ENCODE measurements at places on chromosomes 11 and 22.

DNA sequence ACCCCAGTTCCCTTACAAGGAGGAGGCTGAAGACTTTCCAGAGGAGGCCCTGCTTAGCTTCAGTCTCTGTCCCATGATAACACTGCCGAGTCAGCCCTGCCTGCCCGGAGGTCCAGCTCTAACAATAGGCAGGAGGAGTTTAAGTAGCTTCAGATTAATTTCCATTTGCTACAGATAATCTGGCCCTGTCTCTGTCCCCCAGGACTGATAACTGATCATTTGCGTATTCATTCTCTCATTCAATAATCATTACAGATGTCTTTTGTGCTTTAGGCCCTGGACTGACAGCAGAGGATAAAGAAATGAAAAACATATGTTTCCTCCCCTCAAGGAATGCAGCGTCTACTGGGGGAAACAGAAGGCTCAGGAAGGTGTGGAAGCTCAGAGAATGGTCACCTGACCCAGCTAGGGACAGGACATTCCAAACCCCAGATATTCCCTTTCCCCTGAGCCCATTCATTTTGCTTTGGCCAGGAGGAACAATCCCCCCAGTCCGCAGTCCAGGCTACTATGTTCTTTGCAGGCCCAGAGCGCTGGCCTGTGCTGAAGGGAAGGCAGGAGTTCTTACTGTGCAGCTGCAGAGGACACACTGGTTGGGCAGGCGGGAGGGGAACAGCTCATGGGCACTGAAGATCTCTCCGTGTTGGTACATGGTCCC lies 20.8 kb downstream of the CHRDL2 start:
- DNase-seq: no peak

- peak; percentile 9 for DNase-seq
These were observed 68.2 kb upstream of the SESN3 start for GRCh38 chr11:95299078-95299679.

GRCh38 chr11:84608837-84609196 lies 1018.3 kb downstream of the DLG2 start:
- no peak for DNase-seq

DNA sequence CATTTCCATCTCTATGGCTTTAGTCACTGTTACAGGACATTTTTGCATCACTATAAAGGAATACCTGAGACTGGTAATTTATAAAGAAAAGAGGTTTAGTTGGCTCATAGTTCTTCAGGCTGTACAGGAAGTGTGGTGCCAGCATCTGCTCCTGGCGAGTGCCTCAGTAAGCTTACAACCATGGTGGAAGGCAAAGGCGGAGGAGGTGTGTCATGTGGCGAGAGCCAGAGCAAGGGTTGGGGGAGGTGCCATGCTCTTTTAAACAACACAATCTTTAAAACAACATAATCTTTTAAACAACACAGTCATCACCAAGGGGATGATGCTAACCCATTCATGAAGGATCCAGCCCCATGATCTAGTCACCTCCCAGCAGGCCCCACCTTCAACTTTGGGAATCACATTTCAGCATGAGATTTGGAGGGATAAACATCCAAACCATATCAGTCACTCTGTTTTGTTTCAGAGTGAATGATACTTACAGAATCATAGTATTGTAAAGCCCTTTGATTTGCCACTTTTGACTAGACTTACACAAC lies 103.3 kb downstream of the PDE3B start:
- no peak for DNase-seq

DNA sequence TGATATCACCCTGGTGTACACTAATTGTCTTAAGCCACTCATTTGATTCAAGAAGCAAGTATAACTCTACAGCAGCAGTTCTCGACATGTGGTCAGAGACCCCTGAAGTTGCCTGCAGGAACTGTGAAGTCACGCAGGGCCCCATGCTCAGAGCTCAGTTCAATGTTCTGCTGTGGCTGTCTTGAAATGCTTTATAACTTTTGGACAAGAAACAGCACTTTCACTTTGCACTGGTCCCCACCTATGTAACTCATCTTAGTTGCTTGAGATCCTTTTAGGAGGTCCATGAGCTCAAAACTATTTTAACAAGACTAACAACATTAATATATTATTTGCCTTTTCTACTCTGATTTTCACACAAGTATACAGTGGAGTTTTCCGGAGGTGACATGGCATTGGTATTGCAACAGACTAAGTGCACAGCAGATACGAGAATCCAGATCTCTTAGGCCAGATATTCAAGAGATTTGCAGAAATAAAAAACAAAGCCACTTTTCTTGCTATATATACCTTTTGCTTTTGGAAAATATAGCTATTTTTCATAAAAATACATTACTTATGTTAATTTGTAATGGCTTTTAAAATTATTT lies 64.8 kb downstream of the PRR5L start:
- DNase-seq: no peak

DNA sequence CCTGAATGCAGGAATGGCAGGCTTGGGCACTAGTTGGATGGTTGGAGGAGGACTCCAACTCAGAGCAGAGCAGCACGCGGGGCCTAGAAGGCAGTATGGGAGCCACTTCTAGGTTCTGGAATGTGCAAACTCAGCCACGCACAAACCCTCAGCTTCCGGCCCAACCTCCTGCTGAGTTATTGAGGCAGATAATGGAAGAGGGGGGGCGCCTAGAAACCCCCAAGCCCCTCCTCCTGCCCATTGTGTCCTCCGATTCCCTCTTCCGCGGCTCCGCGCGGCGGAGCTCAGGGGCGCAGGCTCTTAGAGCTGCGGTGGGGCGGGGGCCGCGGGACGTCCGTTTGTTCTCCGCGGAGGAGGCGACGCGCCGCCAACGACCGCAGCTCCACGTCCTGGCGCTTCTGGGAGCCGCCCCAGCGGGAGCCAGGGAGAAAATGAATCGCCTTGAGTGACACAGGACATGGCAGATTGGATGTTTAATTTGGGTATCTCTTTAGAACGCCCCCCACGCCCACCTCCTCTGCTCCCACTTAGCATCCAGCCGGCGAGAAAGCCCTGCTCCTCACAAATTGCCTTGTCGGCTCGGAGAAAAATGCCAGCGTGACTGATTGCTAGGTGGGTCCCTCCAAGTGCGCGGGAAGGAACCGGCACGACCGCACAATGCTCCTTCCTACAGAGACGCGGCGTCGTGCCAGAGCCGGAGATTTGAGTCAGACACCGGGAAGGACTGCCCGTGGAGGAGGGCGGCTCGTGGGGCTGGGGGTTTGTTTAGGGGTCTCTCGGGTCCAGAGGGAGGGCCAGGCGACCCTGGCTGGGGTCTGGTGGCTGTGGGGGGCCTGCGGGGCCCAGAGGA lies 144.6 kb downstream of the NECTIN1 start:
- DNase-seq: no peak

- DNase-seq: no peak
These were observed 157.0 kb downstream of the DSCAML1 start for GRCh38 chr11:117640041-117640440.

DNA sequence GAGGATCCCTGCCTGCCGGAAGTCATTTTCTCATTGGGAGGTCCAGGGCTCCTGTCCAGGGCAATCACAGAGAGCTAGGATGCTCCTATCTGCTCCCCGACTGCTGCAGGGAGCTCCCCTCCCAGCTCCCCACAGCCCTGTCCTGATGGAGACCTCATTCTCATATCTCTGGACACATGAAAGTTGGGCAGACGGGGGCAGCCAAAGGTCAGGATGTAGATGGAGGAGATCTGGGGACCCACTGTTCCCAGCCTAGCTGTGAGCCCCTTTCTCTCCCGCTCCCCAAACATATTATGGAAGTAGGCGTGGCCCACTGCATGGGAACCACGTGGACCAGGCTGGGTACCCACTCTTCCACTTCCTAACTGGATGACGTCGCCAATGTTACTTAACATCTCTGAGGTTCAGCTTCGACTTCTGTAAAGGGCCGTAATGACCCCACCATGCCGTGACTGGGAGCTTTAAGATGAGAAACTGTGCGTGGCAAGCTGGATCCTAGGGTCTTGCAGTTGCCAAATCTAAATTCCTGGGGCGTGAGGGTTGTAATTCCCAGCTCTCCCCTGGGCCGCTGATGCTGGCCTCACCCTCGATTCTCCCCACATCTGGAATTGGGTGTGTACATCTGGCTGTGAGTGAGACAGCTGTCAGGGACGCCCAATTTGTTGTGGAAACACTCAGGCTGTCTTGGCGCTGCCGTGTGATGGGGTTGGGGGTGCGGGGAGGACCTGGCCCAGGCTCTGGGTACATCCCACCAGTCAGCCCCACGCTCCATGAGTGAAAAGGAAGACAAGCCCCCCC lies 1.8 kb downstream of the CDC42EP2 start:
- DNase-seq: no peak

DNA sequence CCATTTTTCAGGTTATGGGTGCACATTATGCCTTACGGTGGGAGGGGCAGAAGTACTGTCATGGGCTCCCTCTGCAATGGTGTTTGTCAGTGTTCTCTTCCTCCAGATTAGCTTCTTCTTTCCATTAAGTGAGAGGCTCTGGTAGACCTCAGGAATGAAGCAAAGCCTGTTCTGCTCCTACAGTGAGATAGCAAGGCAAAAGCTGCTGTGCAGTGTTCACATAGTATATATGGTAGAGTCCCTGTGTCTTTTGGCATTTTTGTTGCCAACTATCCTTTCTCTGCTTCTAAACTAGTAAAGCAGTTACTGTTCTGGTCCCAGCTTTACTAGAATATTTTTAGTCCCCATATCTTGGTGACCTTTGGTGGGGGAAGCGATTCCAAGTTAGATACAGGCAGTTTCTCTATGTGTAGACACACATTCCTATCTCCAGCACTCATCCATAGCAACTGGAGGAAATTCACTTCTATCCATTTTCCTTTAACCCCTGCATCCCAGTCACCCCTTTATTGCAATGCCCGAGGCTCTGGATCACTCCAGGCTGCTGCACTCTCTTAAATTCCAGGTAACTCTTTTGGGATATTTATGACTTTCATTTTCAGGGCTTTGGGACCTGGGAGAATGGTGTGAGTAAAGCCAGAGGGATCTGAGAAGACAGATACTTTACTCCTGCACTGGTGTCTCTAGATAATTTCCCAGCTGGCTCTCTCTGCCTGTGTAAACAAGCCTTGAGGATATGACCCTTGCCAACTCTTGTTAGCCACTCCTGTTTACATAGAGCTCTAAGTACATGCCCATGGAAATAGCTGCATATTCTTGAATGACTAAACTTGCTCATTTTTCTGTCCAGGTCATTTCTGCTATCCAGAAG lies 3.9 kb upstream of the TRIM34 start:
- DNase-seq: no peak

DNA sequence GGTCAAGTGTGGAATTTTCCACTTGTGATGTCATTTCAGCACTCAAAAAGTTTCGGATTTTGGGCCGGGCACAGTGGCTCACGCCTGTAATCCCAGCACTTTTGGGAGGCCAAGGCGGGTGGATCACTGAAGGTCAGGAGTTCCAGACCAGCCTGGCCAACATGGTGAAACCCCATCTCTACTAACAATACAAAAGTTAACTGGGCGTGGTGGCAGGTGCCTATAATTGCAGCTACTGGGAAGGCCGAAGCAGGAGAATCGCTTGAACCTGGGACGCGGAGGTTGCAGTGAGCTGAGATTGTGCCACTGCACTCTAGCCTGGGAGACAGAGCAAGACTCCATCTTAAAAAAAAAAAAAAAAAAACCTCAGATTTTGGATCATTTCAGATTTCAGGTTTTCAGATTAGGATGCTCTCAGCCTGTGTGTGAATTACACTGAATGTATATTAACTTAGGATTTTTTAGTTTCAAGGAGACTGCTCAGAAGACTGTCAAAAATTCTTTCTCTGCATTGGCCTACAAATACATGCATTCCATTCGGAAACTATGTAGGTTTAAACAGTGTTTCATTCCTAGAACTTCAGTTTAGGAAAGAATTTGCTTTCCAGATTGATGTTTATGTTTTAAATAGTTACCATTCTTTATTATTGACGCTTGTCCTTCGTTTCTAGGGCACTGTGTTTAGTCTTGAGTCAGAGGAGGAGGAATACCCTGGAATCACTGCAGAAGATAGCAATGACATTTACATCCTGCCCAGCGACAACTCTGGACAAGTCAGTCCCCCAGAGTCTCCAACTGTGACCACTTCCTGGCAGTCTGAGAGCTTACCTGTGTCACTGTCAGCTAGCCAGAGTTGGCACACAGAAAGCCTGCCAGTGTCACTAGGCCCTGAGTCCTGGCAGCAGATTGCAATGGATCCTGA lies 48.0 kb downstream of the BID start:
- no peak for DNase-seq

- peak; percentile 7 for DNase-seq
These were observed 2.9 kb downstream of the MUC2 start for GRCh38 chr11:1077417-1078119.

DNA sequence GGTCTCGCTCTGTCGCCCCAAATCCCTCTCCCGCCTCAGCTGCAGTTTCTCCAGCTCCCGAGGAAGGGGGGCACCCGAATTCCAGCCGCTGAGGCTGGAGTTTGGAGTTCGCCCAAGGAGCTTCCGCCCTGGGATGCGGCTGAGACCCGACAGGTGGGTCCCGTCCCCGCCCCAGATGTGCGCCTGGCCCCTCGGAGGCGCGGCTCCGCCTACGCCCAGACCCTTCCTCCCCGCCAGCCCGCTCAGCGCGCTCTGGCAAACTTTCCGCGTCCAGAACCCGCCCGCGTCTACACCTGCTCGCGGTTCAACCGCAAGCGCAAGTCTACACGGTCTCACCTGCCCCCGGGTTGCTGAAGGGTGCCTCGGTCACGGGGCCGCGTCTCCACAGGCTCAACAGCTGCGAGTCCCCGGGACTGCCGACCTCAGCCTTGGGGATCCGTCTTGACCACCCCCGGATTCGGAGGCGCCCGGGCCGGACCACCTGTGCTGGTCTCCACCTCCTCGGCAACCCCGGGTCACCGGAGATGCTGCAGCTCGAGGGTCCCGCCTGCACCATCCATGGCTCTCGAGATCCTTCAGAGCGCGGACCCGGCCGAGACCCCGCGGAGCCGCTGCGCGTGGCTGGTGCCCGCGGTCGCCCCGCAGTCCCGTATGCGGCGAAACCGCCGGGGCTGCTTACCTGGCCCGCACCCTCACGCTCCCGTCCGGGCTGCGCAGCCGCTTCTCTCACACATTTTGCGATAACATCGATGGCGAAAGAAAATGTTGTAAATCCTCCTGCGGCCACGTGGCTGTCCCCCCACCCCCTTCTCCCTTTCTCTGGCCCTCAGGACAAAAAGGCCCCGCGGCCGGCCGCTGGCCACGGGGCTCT lies 63.6 kb downstream of the NFAM1 start:
- DNase-seq: peak; percentile 37

DNA sequence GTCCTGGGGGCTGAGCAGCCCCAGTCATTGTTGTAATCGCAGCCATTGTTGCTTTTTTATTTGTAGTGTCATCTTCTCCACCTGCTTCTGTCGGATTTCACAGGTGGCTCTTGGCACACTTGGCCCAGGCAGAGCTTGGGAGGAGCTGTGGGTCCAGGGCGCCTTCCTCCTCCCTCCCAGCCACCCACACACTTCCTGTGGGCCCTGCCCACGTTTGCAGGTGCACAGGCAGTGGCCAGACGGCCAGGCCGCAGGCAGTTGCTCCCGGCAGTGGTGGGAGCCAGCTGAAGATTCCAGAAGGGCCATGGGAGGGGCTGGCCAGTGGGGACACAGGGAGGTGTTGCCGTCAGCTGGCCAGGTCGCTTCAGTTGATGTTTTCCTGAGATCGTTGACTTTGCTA lies 1191.9 kb downstream of the BRD1 start:
- DNase-seq: no peak

DNA sequence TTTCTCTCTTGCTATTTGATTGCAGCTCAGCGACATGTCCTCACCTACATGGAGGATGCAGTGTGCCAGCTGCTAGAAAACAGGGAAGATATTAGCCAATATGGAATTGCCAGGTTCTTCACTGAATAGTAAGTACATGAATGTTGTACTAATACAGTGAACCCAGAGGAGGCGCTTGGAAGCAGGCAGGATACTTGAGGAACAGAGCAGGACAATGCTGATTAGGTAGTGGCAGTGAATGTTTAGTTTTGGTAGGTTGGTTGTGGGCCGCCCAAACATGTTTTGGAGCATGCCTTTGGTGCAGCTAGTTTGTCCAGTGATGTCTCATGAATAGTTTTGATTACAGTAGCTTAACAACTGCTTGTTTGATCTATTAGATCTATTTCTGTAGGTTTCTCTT lies 50.6 kb downstream of the CSTPP1 start:
- DNase-seq: no peak
